Naive B cell (primary cell): ENCODE measurements at places on chromosomes 13 and 19. TPM values are rescaled to one million over a fixed set of nuclear protein-coding genes. Genes with fewer than 3 reads are reported as not detected.

DNA sequence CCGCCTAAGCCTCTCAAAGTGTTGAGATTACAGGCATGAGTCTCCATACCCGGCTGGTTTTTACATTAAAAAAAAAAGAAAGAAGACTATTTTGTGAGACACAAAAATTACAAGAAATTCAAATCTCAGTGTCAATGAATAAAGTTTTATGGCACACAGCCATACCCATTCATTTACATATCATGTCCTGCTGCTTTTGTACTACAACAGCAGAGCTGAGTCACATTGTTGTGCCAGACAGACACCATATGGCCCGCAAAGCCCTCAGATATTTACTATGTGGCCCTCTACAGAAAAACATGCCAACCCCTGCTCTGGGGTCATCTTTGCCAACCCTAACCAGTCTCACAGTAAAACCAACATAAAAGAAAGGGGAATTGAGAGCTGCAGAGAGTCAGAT is 5.3 kb downstream of the SMIM7 start:
- H3K4me1 ChIP-seq: peaks cover 39% of the 10 kb centered on the region
- no peak overlapping the region for H3K4me3 ChIP-seq
- no peak for DNase-seq

- no peak for DNase-seq
- peaks cover 27% of the 10 kb centered on the region for H3K36me3 ChIP-seq
- H3K4me3 ChIP-seq: no peak overlapping the region
- H3K4me1 ChIP-seq: peaks cover 4% of the 10 kb centered on the region
- no peaks in the 10 kb centered on the region for H3K27me3 ChIP-seq
These were observed 124.7 kb downstream of the PCCA start for GRCh38 chr13:100213576-100213975.

IFI30 gene
- polyA plus RNA-seq: 182 TPM

APOC1 gene
- not detected for polyA plus RNA-seq

- peaks cover 86% of the 10 kb centered on the region for H3K4me1 ChIP-seq
- H3K27ac ChIP-seq: peak overlapping the region; percentile 16
- no peaks in the 10 kb centered on the region for H3K27me3 ChIP-seq
These were observed 6.0 kb downstream of the RNASEH2B start for GRCh38 chr13:50915565-50915964.

GRCh38 chr19:13018035-13018914 is 23.0 kb downstream of the NFIX start:
- no peak overlapping the region for H3K4me3 ChIP-seq
- H3K27ac ChIP-seq: no peak overlapping the region
- H3K4me1 ChIP-seq: peaks cover 44% of the 10 kb centered on the region
- H3K27me3 ChIP-seq: peaks cover 59% of the 10 kb centered on the region

GRCh38 chr13:95903569-95903968 is 149.6 kb downstream of the UGGT2 start:
- no peak for DNase-seq
- no peak overlapping the region for H3K4me3 ChIP-seq
- no peak overlapping the region for H3K27ac ChIP-seq
- no peaks in the 10 kb centered on the region for H3K36me3 ChIP-seq
- no peaks in the 10 kb centered on the region for H3K4me1 ChIP-seq
- H3K27me3 ChIP-seq: no peaks in the 10 kb centered on the region

GRCh38 chr13:105037110-105037509 is 1498.4 kb downstream of the EFNB2 start:
- no peak overlapping the region for H3K4me3 ChIP-seq
- no peaks in the 10 kb centered on the region for H3K36me3 ChIP-seq
- no peak overlapping the region for H3K27ac ChIP-seq
- H3K4me1 ChIP-seq: no peaks in the 10 kb centered on the region

DNA sequence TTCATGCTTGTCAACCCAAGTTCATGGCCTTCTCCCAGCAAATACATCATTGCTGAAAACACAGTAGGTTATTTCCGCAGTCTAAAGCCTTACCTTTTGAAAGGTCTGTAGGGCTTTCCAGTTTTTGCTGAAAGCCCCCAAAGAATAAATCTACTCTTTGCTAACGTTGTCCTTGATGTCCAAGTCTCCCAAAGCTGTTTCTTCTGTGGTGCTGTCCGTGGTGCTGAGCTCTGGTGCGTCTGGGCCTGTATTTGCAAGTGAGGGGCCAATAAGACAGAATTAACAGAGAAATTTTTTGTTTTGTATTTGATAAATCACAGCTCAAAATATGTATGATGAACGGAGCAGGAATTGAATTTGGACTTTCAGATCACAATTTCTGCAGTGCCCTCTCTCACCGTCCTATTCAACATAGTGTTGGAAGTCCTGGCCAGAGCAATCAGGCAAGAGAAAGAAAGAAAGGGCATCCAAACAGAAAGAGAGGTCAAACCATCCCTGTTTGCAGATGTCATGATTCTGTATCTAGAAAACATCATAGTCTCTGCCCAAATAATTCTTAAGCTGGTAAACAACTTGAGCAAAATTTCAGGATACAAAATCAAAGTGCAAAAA is 9.8 kb upstream of the LGALS16 start:
- H3K36me3 ChIP-seq: no peaks in the 10 kb centered on the region
- DNase-seq: no peak
- peaks cover 64% of the 10 kb centered on the region for H3K27me3 ChIP-seq
- H3K4me1 ChIP-seq: no peaks in the 10 kb centered on the region
- H3K4me3 ChIP-seq: no peak overlapping the region
- H3K27ac ChIP-seq: no peak overlapping the region

HNRNPL gene
- 29.0 TPM for polyA plus RNA-seq

PTGER1 gene
- polyA plus RNA-seq: not detected
